Kasumi-1 (cell line): ENCODE measurements at places on chromosomes 2 and 18.

DNA sequence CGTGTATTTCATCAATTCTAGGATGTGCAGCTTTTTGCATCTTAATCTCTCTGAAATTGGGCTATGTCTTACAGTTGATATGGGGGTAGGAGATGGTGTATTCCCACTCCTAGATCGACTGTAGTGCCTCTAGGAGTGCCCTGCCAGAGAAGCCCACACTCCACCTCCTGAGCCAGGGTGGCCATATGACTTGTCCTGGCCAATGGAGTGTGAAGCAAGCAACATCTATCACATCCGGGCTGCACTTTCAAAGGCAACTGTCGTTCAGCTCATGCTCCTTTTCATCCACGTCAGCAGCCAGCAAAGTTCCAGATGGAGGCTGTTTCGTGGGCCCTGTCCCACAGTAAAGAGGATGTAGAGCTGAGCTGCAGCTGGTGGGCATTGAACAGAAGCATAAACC lies 149.4 kb upstream of the SLC1A4 start:
- peak; percentile 31 for DNase-seq

DNA sequence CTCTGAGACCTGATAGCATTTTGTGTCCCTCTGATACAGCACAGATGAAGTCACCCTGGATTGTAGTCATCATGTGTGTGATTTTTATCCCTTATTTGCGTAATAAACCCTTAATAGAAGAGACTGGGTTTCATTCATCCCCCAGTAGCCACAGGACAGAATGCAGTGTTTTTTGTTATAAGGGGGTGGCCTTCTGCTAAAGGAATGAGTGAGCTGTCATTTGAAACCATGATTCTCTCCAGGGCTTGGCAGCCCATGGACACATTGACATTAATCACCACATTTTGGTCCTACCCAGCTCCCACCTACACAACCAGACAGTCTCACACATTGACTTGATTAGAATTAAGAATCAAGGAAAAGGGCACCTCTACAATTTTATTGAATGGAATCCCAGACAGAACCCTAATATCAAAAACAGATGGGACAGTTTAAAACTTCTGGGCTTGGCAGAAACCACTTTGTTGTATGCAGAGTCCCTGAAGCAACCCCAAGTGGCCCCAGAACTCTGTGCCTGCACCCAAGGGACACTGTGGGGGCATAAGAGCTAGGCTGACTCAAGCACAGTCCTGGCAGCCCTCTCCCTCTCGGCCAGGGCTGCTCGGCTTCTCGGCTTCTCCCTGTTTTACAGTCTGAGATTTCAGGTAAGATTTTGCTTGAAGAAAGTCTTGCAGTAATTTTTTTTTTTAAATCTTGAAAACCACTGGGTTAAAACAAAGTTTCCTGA lies 254.0 kb upstream of the SLC14A2 start:
- DNase-seq = no peak

GRCh38 chr2:134315471-134315870 lies 61.6 kb downstream of the MGAT5 start:
- no peak for DNase-seq

DNA sequence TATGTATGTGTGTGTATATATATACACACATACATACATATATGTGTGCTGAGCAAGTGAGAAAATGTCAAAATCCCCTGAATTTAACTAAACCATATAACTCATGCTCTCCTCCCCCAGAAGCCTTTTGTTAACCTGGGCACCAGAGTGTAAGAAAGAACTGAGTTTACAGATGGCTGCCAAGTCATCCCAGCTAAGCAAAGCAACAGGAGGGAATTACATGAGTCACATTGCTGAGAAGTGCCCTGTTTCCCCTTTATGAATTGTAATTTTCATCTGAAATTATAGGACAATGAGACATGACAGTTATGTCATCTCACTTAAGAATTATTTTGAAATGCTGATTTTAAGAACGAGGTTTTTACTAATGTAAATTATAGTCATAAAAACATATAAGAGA lies 29.9 kb downstream of the SCN7A start:
- DNase-seq = no peak

- peak; percentile 63 for DNase-seq
Measured at GRCh38 chr2:101689114-101689825, 8.2 kb upstream of the MAP4K4 start.

- no peak for DNase-seq
Measured at GRCh38 chr2:1501038-1501851, 88.0 kb downstream of the TPO start.

GRCh38 chr2:149902081-149902480 lies 314.5 kb upstream of the MMADHC start:
- DNase-seq = no peak

DNA sequence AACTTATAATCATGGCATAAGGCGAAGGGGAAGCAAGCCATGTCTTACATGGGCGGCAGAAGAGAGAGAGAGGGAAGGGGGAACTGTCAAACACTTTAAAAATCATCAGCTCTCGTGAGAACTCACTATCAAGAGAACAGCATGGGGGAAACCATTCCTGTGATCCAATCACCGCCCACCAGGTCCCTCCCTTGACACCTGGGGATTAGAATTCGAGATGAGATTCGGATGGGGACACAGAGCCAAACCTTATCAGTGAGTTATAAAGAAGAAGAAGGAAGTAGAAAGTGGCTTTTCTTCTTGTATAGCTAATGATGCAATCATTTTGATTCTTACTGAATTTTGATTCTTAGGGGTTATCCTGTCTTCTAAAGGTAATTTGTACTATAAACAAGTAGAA lies 51.4 kb downstream of the SMCHD1 start:
- no peak for DNase-seq

- DNase-seq = no peak
Measured at GRCh38 chr2:194103941-194104659, 1552.9 kb upstream of the SLC39A10 start.

- no peak for DNase-seq
Measured at GRCh38 chr2:111676291-111676822, 207.6 kb downstream of the ANAPC1 start.

DNA sequence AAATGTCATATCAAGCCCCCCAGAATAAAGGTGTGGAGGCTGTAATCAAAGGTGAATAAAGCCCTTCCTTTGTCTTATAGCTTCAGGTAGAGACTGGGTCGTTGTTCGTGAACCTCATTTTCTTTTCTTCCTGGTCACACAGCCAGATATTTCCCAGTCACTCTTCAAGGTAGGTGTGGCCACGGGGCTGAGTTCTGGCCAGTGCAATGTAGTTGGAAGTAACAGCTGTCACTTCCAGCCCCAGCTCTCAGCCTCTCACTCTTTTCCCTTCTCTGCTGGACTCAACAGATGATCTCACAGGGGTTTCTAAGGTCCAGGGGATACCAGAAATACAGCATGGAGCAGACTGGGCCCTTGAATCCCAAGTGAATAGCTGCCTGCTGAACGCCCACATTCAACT lies 15.8 kb upstream of the TRPM8 start:
- DNase-seq = no peak

- DNase-seq = no peak
Measured at GRCh38 chr2:173195100-173195499, 119.5 kb downstream of the MAP3K20 start.

DNA sequence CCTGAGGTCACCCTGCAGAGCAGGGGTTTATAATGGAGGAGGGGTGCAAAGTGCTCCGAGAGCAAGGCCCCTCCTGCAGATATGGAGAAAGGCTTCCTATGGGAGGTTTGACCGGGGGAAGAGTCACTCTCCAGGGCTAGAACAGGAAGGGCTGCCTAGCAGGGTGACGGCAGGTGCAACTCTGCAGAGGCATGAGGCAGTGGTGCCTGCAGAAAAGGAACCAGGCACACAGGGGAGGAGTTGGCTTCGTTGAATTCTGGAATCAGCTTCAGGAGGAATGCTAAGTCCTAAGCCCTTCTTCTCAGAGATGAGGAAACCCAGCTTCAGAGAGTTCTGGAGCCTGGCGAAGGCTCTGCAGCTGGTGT lies 17.5 kb upstream of the HPCAL1 start:
- DNase-seq = peak; percentile 44

DNA sequence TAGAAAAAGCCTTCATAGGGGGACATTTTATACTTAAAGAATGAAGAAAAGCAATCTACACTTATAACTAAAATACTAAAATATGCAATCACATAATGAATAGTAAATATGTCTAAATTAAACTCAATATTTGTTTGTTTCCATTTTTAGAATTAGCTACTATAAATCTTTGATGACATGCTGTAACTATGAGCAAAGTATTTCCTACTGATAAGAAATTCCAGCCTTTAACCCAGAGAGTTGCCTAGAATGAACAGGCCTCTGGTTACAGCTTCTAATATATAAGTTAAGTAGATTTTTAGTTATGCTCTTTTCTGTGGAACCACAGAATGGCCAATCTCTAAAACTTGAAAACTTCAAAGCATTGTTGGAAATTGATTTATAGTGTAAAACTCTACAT lies 1465.6 kb upstream of the ZEB2 start:
- no peak for DNase-seq

DNA sequence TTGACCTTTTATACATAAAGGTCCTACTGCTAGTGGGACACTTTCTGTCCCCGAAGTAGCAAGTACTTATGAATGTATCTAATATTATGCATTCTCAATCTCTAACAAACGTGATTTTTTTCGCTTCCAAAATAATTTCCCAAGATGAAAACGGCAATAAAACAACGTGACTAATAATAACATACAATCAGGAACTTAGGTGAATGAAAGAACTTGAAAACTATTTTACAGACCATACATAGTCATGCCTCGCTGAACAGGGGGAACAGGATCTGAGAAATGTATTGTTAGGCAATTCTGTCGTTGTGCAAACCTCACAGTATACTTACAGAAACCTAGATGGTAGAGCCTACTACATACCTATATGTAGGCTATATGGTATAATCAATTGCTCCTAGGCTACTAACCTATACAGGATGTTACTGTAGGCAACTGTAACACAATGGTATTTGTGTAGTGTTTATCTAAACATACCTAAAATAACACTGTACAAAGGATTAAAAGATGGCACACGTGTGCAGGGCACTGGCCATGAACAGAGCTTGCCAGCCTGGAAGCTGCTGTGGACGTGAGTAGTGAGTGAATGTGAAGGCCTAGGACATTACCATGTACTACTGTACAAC lies 2.5 kb downstream of the RTN4 start:
- DNase-seq = peak; percentile 69

GRCh38 chr2:64228918-64229317 lies 84.7 kb upstream of the PELI1 start:
- DNase-seq = no peak

GRCh38 chr2:156401861-156402260 lies 34.3 kb upstream of the GPD2 start:
- DNase-seq = no peak

DNA sequence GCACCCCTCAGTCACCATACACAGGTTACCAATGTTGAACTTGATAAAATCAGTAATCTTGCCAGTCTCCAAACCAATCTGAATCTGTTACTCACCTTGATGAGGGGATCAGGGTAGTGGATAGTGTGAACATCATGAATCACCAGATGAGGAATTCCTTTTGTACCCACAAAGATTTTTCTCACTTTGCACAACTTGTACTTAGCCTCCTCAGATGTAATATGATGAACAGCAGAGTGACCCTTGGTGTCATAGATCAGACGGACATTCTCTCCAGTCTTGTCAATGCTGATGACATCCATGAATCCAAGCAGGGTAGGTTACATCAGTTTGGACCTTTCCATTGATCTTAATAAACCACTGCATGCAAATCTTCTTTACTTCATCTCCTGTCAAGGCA lies 54.7 kb downstream of the MDH1 start:
- DNase-seq = no peak

DNA sequence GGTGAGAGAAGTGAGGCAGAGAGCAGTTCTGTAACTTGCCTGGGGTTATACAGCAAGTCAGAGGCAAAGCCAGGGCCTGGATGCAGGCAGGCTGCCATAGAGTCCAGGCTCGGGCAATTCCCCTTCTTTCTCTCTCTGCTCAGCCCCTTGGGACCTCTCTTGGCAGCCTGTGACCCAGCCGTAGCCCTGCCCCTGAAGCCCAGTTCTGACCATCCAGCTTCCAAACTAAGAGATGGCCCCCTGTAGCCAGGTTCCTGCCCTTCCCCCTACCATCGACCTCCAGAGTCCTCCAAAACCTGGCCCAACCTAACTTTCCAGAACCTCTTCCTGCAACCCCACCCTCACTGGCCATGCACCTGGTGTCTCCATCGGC lies 201.2 kb downstream of the CTIF start:
- no peak for DNase-seq

GRCh38 chr2:232133078-232133477 lies 171.6 kb downstream of the DIS3L2 start:
- no peak for DNase-seq

DNA sequence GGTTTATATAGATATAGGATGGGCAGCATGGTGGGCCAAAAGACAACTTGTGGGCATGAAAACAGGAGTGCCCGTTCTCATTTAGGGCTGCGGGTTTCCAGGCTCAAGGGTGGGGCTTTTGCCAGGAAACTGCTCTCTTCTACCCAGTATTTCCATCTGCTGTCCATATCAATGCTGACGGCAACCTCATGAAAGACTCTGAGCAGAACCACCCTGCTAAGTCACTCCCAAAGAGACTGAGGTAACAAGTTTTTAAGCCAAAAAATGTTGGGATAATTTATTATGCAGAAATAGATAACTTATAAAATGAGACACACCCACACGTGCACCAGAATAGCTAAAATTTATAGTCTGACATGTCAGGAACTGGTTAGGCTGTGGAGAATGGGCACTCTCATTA lies 36.1 kb upstream of the MPPE1 start:
- no peak for DNase-seq

- peak; percentile 79 for DNase-seq
Measured at GRCh38 chr2:69026026-69026425, 13.0 kb downstream of the ANTXR1 start.

DNA sequence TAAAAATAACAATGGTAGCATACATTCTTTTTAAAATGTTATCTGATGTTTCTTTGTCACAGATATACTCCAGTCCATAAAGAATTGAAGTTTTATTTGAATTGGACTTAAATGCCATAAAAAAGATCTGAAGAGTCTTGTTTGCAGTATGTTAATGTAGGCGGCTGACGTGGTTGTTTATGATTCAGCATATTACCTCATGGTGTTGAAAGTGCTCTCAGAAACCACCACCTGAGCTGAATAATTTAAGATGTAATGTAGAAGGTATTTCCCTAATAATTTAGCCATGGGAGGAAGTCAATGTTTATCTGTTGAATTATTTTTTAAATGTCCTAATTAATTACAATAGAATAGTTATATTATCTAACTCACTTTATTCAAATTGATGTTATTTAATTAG lies 58.6 kb upstream of the CHN1 start:
- DNase-seq = no peak

- DNase-seq = no peak
Measured at GRCh38 chr2:222656526-222657446, 894 bp upstream of the FARSB start.

- DNase-seq = peak; percentile 47
Measured at GRCh38 chr2:202034249-202035088, 814 bp downstream of the FZD7 start.
